ENCODE measurements at places on chromosomes 5 and 9.
A peak's percentile ranks its signal among the peaks of the same experiment; 100 is the strongest.

DNA sequence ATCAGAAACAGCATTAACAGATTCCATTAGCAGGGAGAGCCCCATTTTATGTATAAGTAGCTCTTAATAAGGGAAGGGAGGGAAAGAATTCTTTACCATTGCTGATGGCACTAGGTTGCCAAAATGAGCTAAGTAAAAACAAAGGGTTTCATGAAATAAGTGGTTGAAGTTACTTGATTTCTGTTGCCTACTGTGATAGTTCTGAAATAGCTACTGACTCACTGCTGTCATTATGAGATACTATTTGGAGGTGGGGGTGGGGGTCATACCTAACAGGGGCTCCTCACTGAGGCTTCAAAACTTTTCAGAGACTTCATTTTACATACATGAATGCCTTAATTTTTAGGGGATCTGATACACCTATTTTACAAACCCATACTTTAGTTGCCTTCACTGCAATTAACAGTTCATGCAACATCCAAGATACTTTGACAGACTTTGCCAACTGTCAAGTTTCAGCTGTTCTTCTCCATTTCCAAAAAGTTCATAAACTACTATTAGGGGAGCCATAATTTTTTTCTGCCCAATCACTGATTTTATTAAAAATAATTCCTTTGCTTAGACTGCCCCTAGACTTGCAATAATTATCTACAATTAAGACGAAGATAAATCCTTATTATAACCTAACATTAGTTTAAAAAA lies 4.6 kb downstream of the HOMER1 start:
- DNase-seq: no peak

DNA sequence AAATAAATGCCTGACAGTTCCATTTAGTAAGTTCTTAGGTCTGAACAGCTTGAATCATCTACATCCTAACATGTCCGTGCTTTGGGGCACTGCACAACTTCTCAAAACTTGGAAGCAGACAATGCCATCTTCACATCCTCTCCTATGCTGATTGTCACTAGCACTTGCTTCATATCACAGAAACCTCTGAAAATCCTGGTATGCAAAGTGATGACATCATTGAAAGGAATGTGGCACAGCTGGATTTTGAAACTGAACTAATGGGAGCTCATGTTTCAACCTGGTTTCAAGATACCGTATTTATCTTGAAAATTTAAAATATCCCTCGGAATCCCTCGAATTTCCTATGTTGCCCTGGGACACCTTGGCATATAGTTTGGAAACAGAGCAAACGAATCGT lies 490.2 kb upstream of the DAP start:
- no peak for DNase-seq

GRCh38 chr9:97934321-97935115 lies 3.5 kb downstream of the HEMGN start:
- DNase-seq: peak; percentile 66

DNA sequence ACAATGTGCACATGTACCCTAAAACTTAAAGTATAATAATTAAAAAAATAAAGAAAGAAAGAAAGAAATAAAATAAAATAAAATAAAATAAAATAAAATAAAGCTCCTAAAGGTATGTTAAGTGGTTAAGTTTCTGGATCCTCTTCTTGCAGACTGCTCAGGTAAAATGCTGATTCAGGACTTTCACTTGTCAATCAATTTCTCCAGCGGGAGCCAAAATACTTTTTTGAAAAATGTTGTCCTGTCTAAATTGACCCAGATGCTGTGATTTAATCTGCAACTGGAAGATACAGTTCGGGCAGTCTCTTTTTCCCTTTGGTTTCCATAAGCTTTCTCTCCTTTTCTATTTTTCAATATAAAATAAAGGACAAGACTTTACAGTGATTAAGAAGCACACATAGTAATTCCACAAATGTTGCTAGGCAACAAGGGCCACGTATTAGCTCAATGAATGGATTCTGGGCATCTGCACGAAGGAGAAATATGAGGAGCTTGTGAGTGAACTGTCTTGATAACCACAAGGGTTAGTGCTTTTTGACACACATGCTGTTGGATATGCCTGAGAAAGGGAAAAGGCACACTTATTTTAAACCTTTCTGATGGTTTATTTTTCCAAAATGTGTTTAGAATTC lies 38.6 kb downstream of the HTR4 start:
- no peak for DNase-seq

GRCh38 chr9:113481176-113481787 lies 17.8 kb downstream of the RGS3 start:
- no peak for DNase-seq

- DNase-seq: no peak
Observed at GRCh38 chr9:118991366-118992285, 377.6 kb downstream of the BRINP1 start.

- no peak for DNase-seq
Observed at GRCh38 chr9:131520503-131520902, 10.6 kb downstream of the UCK1 start.

DNA sequence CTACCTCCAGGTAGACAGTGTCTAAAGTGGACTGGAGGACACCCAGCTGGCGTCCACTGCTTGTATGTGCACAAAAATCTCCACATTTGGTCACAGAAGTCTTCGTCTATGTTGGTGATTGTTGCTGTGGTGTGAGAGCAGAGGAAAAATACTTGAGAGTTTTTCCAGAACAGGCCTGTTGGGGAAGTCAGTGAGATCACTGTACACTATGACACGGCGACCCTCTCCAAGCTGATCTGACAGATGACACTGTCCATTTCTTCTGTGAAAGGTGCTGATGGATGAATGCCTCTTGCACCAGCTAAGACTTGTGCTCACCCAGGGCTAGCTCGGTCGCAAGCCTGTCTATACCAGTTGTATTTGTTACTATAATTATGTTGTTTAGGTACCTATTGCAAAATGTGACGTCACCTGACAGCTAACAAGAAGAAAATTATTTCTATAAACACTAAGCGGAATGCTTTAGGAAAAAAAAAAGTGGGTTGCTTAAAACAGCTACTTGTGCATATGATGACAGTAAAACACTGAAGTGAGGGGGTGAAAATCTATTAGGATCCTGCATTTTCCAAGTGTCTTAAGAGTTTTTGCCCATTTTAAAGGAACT lies 142.3 kb downstream of the ROR2 start:
- no peak for DNase-seq

All from Jurkat, Clone E6-1 (cell line).